ENCODE measurements at places on chromosomes 11 and 22.

DNA sequence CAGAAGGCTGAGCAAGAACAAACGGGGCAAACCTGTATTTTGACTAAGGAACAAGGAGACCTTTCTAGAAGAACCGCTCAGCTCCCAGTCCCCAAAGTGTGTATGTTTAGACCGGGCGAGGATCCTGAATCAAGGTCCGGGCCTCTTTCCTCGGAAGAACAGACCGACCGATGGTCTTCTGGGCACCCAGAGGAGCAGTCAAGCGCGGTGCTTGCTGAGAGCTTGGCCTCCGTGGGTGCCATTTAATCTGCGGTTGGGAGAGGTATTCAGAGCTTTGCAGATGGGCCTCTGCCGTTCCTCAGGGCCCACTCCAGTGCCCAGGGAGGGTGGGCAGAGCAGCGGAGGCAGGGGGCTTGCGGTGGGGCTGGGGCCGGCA lies 26.5 kb upstream of the ATXN10 start:
- DNase-seq = no peak

DNA sequence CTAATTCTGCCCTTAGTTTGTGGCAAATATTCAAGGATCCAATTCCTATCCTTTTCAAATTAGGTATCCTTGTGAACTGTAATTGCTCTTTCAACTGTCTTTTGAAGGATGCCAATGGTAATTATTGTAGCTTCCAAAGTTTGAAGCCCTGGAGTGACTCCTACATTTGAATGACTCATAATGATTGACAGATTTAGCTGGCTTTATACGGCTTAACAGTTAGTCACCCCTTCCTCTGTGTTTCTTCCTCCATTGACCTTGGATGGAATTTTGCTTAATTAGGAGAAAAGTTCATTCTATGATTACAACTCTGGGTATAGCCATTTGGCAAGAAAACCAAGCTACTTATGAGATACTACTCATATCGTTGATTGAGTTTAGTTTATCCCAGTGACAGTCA lies 639.3 kb upstream of the KIRREL3 start:
- DNase-seq = no peak

- peak; percentile 30 for DNase-seq
Observed at GRCh38 chr22:21972293-21972779, 10.3 kb downstream of the TOP3B start.

GRCh38 chr11:24163146-24163545 lies 333.7 kb upstream of the LUZP2 start:
- DNase-seq = no peak

- DNase-seq = no peak
Observed at GRCh38 chr11:16899708-16900303, 114.4 kb downstream of the PLEKHA7 start.

DNA sequence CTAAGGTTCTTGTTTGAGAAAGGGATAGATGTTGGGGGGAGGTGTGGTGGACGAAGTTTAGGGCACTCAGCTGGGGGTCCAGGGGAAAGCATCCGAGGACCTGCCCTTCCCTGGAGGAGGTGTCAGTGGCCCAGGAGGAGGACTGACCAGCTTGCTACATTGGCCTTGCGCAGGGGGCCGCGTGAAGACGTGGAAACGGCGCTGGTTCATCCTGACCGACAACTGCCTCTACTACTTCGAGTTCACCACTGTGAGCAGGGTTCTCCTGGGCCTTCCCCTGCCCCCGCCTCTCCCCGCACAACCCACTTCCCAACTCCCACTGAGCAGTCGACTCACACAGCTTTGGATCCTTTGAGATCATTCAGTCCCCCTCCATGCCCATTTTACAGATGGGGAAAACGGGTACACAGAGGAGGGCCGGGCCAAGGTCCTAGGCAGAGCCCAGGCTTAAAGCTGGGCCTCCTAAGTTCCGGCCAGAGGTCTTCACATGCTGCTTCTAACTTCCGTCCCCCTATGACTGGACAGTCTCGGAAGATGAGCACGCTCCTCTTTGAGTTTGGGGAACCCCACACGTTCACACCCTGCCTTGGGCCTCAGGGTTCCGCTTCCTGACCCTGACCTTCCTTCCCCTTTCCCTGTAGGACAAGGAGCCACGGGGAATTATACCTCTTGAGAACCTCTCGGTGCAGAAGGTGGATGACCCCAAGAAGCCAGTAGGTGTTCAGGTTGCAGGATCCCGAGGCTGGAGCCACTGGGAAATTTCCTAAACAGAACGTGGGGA lies 28.7 kb downstream of the CYTH4 start:
- no peak for DNase-seq

GRCh38 chr22:38924347-38924952 lies 33.0 kb upstream of the APOBEC3A start:
- DNase-seq = no peak

GRCh38 chr11:9745411-9746211 lies 81.7 kb downstream of the SWAP70 start:
- no peak for DNase-seq

DNA sequence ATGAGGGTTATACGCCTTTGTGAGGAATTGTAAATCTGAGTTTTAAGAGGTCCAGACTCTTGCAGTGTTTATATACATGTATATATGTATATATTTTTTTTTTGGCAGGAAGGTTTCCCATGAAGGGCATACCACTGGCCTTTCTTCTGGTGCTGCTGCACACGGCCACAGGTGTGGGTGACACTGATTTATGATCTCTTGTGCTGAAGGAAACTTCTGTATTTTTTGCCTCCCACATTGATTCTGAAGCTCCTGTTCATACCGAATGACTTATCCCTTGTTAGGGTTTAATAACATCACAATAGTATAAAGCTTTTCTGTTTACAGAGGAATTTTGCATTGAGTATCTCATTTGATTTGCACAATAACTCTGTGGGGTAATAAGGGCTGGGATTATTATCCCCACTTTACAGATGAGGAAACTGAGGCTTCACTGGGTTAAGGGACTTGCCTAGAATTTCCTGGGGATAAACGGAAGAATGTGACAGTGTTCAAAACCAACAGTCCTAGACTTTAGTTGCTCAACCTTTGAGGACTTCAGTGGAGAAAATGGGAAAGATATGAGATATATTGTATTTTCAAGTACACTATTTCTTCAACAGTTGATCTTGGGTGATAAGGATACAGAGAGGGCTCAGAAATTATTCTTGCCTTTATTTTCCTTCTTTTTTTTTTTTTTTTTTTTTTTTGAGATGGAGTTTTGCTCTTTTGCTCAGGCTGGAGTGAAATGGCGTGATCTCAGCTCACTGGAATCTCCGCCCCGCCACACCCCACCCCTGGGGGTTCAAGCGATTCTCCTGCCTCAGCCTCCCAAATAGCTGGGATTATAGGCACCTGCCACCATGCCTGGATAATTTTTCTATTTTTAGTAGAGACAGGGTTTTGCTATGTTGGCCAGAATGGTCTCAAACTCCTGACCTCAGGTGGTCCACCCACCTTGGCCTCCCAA lies 70.1 kb downstream of the MICAL2 start:
- DNase-seq = no peak

DNA sequence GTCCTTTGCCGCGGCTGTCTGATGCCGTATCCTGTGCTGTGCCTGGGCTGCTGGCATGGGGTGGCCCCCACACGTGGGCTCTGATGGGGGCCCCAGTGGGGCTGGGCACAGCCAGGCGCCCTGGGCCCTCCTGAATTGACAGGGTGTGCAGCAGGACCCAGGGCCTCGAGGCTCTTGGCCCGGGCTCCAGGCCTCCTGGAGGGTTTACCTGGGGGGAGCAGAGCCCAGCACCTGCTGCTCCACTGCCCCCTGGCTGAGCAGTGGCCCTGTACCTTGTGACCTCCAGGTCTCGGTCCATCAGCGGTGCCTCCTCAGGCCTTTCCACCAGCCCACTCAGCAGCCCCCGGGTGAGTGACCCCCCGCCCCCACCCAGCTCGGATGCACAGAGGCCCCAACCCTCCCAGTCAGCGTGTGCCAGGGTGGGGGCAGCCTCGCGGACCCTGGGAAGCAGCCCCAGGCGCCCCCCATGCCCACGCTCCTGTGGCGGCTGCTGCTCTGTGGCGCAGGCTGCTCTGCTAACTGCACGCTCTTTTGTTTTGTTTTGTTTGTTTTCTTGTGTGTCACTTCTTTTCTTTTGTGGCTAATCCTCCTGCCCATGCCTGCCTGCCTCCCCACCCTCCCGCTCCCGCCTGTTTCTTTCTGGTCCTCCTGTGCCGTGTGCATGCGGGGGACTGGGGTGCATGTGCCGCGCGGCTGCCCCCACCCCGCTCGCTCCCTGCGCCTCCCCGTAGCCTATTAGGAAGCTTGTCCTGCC lies 36.9 kb downstream of the MOB2 start:
- no peak for DNase-seq

- DNase-seq = no peak
Observed at GRCh38 chr22:46675938-46676337, 55.8 kb downstream of the GRAMD4 start.

DNA sequence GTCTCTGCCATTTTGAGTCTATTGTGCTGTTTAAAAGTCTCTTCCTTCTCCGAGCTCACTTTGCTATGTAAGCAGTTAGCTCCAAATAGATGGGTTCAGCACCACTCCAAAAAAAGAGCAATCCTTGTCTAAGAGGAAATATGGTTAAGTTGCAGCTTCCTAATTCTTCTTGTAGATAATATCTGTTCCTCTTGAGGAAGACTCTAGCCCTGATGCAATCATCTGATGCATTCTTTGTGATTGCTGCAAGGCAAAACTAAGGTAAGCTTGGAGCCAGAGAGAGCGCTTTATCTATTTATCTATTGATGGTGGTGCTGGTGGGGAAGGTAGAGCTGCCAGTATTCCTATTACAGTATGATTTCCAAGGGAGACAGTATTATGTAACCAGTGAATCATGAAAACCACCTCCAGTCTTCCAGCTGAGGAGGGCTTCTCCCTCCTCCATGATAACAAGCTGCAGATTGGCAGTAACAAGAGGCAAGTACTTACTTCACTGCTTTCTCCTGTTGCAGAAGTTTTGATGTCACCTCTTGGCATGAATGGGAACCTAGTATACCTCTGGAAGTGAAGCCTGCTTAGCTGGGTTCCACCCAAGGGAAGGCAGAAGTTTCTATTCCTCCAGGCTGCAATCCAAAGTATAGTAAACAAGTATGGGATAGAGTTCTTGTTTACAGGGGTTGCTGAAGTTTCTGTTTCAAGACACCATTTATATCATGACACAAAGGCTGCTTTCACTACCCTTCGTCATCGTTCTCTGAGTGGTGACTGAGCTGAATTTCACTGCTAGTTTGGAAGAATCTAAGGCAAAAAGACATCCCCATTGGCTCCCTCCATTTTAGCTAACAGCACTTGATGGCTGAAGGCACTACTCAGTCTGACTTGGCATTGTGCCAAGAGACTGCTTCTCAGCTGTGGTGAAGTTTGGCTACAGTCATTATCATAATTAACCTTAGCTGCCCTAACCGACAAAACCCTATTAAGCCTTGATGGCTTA lies 49.7 kb downstream of the FDX1 start:
- DNase-seq = no peak

GRCh38 chr22:31489632-31490495 lies at the start of gene EIF4ENIF1:
Gene EIF4ENIF1 (minus strand): TSS chr22:31489842. CDS start chr22:31488718, 1,124 bp downstream.
- DNase-seq = peak; percentile 89

- no peak for DNase-seq
Observed at GRCh38 chr11:28756977-28757376, 648.8 kb downstream of the METTL15 start.

DNA sequence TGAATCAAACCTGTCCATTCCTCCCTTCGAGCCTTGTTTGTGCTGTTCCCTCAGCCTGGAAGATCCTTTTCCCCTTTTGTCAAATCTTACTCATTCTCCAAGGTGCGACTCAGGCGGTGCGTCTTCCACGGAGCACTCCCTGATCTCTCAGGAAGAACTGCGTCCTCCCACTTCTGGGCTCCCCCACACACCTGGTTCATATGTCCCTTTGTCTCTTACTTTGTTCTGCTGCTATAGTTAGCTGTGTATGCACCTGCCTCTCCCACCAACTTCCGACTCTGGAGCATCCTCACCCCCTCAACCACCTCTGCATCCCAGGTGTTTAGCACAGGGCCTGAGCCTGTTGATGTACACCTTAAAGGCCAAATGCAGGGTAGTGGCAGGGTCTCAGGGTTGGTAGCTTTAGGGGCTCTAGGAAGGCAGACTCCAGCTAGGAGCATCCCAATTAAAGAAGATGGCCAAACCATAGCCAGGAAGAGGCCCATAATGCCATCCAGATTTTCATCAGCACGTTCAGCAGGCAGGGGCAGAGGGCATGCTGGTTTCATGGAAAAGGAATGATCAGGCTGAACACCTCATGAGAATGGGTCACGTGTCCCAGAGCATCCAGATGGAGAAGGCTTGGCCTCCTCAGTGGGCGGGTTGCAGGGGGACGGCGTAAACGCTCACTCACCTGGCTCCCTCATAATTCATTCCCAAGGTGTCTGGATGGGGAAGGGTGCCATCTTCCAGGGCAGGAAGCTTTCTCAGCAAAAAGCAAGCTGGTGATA lies 20.1 kb downstream of the PTPN5 start:
- DNase-seq = no peak

GRCh38 chr22:38460426-38460840 lies 5.4 kb upstream of the KCNJ4 start:
- DNase-seq = no peak

GRCh38 chr22:41482319-41482935 lies 13.5 kb downstream of the ACO2 start:
- no peak for DNase-seq

DNA sequence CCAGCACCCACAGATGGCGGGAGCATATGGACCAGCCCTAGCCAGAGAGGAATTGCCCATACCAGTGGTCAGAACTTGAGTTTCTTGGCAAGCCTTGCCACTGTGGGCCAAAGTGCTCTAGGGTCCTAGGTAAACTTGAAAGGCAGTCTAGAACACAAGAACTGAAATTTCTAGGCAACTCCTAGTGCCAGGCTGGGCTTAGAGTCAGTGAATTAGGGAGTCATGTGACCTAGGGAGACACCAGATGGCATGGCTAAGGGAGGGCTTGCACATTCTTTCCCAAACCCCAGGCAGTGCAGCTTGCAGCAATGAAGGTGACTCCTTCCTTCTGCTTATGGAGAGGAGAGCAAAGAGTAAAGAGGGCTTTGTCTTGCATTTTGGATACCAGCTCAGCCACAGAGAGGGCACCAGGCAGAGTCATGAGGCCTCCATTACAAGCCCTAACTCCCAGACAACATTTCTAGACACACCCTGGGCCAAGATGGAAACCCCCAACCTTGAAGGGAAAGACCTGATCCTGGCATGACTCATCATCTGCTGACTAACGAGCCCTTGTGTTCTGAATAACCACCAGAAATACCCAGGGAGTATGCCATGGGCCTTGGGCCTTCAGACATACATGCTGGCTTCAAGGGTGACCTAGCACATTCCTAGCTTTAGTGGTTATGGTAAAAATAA lies 19.2 kb upstream of the OR56A3 start:
- no peak for DNase-seq

- no peak for DNase-seq
Observed at GRCh38 chr22:24536089-24536488, 18.8 kb downstream of the GUCD1 start.

GRCh38 chr11:41878095-41878494 lies 418.6 kb upstream of the LRRC4C start:
- no peak for DNase-seq

GRCh38 chr11:68120273-68121066 lies 718 bp downstream of the CHKA start:
- DNase-seq = peak; percentile 55

- DNase-seq = no peak
Observed at GRCh38 chr11:131065435-131066413, 149.4 kb upstream of the SNX19 start.

Measured in CD4-positive, alpha-beta memory T cell (primary cell).